Activated CD8-positive, alpha-beta T cell treated with anti-CD3 and anti-CD28 coated beads for 36 hours (primary cell): ENCODE measurements at places on chromosomes 5 and 9.

DNA sequence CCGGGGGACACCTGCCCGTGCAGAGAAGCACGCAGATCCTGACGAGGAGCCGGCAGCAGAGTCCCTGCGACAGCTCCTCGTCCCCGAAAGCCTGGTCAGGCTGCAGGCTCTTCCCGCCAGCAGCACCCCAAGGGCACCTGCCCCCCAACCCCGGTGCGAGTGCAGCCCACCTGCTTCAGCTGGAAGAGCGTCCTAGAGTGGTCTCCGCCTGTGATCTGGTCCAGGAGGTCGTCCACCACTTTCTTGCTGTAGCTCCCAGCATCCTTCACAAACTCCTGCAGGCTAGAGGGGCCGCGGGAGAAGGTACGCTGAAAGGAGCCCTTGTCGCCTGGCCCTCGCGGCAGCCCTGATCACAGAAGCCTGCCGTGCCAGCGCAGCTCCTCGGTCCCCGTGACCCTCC lies 16.7 kb downstream of the BRD9 start:
- DNase-seq, result no peak

DNA sequence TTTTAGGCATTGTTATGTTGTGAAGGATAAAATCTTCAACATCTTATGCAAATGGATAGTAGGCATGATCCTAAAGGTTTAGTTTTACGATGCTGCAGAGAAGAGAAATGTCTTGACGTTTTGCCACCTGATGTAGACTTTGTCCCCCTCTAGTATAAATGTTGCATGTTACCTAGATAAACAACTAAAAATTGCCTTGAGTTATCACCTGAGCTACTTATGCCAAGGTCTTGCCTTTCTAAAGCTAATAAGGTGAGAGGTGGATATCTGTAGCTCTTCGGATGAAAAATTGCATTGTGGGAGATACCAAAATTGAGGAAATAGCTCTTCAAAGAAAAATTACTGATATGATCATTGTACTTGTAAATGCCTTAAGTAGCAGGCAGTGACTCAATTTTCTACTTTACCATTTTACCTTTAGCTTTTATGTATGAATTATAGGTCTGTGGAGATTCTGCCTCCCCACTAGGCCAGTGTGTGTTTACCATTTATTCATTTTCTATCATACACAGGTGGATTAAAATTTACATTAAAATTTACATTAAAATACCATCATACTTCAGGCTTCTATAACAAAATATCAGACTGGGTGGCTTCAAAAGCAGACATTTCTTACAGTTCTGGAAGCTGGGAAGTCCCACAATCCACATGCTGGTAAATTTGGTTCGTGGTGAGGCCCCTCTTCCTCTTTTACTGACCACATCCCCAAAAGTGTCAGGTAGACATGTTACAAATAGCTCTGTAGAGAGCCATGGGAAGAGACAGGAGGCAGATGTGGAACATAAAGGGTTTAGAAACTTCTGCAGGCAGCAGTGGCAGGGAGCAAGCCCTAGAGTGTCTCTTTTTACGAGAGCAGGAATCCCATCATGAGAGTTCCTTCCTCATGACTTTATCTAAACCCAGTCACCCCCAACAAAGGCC lies 100.7 kb upstream of the ERBIN start:
- DNase-seq, result no peak

DNA sequence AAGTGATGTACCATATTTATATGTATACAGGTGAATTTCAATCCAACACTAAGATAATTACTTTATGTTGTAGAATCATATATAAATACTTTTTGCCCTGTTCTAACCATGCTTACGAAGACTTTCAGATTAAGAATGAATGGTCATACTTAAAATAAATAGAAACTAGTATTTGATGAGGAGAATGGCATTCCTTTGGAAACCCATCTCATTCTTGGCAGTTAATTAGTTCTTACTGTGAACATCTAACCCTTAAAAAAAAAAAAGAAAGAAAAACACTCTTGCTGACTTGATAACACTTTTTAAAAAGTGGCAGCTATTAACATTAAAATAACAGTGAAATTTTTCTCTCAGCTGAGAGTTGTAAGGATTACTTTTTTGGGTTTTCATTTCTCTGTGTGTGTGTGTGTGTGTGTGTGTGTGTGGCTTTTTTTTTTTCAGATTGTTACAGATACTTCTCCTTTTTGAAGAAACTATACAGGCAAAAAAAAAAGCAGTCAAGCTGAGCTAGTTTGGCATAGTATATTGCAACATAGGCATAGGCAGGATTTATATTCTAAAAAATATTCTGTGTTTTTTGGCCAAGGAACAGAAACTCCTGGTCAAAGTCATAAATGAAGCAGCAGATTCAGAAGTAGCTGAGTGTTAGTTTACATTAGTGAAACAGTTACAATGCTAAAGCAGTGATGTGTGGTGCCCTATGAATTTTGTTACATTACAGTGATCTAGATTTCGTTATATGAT lies 163.5 kb downstream of the CD180 start:
- DNase-seq, result no peak

- DNase-seq, result no peak
Measured at GRCh38 chr9:1170918-1171317, 120.8 kb downstream of the DMRT2 start.

DNA sequence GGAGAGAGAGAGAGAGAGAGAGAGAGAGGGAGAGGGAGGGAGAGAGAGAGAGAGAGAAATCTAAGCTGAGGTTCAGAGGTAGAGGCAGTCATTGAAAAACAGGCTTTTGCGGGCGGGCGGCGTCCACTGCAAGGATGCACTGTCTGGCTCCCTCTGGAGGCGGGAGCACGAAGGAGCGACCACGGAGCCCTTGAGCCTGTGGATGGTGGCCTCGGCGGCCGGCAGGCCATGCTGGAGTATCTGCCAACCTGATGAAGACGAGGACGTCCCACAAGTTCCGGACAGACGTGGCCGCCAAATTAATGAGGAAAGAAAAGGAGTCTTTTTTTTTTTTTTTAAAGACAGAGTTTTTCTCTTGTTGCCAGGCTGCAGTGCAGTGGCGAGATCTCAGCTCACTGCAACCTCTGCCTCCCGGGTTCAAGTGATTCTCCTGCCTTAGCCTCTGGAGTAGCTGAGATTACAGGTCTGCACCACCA lies 2.2 kb upstream of the CCDC125 start:
- peak; percentile 90 for DNase-seq

DNA sequence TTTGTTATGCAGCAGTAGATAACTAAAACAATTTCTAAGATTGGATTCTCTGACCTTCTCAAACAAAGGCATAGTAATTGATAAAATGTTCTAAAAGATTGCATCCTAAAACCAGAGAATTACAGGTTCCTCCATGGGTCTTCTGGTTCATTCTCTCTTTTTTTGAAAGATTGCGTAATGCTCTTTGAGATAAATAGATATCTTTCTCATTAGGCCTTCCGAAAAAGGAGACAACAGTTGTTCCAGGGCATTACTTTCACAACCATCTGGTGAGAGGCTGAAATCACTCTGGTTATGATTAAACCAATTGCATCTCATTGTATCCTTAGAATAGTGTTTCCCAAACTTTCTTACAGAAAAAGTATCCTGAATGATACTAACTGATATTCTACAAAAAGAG lies 174.7 kb upstream of the NREP start:
- no peak for DNase-seq

- DNase-seq, result no peak
Measured at GRCh38 chr9:133968428-133968827, 23.7 kb downstream of the VAV2 start.

GRCh38 chr9:123561046-123561445 lies 205.0 kb downstream of the CRB2 start:
- DNase-seq, result no peak

DNA sequence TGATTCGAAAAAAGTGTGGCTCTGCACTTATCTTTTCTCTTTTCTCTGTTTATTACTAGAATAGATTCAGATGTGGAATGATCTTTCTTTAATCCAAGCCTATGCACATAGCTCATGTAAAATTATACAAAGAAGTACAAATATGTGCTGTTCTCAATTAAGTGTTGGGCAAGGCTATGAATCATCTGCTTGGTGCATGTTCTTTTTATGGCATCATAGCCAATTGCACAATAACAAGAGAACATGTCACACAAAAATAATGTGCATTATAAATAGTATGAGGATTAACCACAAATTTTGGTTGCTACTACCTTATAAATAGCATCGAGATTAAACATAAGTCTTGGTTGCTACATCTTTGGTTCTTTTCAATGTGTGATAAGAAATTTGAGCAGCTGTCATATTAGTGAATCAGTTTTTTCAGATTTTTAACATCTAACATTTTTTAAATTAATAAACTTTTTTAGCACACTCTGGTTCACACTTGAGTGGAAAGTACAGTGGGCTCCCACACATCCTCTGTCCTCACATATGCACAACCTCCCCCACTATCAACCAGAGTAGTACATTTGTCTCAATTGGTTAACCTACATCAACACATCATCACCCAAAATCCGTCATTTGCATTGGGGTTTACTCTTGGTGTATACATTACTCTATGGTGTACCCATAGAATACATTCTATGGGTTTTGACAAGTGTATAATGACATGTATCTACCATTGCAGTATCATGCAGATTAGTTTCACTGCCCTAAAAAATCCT lies 6.8 kb upstream of the RECK start:
- DNase-seq, result no peak

DNA sequence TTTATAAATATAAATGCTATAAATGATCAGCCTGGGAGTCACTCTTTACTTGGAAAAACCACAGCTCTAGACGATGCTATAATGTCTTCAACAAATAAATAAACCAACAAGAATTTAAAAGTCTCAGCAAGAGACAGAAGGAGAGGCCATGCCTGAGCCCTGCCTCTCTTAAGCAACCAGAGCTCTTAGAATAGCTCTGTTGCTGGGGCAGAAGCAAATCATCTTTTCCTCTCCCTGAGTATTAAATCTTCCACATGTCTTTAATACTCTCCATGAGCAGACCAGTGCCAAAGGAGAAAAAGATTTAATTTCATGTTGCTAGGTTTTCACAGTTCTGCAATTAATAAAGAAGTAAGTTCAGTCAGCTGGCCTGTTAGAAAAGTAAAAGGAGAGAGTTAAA lies 408.0 kb upstream of the SLC30A5 start:
- DNase-seq, result no peak

- DNase-seq, result no peak
Measured at GRCh38 chr9:21265421-21266189, 25.8 kb upstream of the IFNA14 start.

DNA sequence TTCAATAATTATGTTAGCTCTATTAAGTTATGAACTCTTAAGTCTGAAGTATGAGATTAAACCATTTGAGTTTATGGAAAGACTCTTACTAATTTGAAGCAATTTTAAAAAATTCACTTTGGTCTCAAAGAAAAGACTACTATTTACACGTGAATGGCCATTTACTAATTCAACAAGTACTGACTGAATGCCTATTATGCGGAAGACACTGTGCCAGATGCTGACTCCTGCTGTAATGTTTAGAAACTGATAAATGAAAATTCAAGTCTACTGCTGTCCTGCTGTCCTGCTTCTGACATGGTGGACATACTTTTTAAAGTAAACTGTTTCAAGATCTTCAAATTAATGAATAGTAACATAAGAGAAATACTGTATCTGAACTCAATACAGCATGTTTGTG lies 116.2 kb downstream of the MPDZ start:
- DNase-seq, result no peak

DNA sequence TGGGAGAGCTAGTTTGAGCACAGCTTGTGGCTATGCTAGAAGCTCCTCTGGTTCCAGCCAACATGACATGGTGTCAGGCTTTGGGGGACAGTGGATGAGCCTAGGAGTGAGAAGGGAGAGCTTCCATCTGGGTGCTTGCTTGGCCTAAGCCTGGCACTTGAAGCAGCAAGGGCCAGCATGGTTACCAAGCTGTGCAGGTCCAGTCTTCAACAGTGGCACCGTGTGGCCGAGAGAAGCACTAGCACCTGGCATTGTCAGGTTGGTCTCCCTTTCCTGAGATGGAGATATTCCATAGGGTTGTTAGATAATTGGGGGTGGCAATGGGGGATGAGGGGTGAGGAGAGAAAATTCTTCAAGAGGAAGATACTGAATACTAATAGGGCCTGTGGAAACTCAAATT lies 261.9 kb downstream of the PBX3 start:
- DNase-seq, result peak; percentile 11

- DNase-seq, result no peak
Measured at GRCh38 chr5:25025831-25026230, 381.1 kb upstream of the CDH10 start.

- no peak for DNase-seq
Measured at GRCh38 chr5:68550015-68550414, 334.5 kb downstream of the PIK3R1 start.

DNA sequence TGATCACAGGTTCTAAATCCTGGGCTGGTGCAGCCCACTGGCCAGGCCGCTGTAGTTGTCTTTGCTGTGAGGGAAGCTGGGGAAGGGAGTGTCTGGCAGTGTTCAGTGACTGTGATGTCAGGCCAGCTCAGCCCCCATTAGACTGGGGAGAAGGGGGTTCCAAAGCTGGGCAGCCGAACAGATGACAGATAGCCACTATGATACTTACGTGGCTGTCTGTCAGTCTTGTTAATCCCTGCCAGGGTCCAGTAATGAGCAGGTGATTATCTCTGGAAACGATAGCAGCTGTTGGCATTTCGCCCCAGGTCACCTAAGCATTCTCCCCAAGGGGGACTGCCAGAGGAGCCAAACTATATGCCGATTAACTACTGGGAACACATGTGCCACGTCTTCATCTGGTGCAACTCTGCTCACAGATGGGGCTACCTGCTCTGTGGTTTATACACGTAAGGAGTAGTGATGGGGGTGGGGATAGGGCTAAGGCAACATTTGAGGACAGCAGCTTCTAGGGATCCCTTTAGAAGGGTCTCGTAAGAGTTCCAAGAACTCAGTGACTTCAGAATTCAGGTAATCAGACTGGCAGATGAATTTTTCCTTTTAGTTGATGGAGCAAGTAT lies 396.3 kb downstream of the KDM4C start:
- DNase-seq, result no peak

DNA sequence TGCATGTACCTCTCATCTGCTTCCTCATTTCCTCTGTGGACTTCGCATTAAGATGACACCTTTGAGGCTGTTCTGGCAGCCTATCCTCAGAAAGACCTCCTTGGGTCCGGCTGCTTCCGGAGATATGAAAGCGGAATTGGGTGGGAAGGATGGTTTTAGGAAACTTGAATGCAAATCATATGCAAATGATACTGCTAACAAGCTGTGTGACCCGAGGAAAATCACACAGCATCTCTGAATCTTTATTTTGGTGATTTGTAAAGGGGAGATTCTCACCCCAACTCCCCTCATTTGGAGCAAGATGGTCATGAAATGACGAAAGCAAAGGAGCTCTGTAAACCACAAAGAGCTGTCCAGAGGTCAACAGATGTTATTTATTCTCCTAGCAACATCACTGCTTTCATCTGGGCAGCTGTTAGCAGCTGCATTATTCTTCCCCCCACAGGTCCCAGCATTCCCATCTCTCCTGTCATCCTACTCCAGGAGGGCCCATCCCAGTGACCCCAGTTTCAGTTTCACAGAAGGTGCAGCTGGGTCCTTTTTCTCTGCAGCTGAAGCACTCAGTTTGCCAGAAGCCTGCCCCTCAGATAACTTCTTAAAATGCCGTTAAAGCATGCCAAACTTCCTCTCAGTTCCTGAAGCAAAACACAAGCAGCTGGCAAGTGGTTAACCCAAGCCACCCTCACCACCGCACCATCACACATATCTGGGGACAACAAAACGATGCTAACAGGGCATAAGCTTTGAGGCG lies 269.5 kb downstream of the SEC61B start:
- peak; percentile 25 for DNase-seq
